ENCODE measurements at places on chromosomes 12 and 14.

GRCh38 chr12:7642876-7643309, 22.8 kb downstream of the APOBEC1 start:
- peak; percentile 77 for DNase-seq

DNA sequence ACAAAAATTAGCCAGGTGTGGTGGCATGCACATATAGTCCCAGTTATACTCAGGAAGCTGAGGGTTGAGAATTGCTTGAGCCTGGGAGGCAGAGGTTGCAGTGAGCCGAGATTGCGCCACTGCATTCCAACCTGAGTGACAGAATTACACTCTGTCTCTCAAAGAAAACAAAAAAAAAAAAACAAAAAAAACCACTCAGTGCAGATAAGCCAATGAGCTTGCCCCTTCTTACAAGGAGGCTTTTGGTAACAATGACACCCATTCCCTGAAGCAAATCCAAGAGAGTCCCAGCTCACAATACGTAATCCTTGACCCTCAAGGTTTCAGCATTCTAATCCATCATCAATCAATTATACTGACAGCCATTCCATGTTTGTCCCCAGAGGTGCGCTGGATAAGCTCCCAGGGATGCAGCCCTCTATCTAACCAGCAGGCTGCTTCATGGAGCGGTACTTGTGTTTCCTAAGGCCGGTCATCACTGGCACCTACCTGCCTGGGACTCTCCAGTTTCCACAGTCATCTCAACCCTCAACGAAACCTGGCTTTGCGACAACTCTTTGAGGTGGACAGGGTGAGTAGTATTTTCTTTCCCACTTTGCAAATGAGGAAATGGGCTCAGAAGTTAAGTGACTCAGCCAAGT, 12.4 kb downstream of the GCN1 start:
- no peak for DNase-seq

DNA sequence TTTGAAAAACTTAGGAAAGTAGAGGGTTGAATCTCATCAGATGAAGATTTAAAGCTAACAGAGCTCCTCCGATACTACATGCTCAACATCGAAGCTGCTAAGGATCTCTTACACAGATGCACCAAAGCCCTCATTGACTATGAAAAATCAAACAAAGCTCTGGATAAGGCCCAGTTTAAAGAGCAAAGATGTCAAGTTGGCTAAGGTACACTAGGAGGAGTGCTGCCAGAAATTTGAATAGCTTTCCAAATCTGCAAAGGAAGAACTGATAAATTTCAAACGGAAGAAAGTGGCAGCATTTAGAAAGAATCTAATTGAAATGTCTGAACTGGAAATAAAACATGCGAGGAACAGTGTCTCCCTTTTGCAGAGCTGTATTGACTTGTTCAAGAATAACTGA, 141.2 kb downstream of the SLC5A8 start:
- DNase-seq: no peak

DNA sequence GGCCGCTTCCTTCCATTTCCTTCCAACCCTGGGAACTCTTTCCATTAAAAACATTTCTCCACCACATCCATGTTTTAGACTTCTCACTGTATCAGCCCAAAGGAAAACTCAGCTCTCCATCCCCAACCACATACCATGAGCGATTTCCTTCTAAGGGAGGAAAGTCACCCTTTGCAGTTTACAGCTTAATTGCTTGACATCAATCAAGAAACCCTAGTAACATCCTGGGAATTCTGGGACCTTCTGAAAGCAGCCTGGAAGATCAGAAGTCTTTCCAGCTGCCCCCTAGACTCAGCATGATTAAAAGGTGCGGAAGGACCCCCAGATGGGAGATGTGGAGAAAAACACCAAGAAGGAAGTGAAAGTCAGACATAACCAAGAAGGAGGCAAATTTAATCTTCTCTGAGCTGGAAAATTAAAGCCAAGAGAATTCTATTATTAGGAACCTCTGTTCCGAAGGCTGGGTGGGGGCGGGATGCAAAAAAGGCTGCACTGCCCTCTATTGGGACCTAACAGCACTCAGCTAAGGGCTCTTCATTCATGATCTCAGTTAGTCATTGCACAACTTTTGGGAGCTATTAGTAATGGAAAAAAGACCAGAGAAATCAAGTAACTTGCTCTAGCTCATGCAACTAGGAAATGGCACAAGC, 73.3 kb upstream of the PLXNC1 start:
- DNase-seq: peak; percentile 73

DNA sequence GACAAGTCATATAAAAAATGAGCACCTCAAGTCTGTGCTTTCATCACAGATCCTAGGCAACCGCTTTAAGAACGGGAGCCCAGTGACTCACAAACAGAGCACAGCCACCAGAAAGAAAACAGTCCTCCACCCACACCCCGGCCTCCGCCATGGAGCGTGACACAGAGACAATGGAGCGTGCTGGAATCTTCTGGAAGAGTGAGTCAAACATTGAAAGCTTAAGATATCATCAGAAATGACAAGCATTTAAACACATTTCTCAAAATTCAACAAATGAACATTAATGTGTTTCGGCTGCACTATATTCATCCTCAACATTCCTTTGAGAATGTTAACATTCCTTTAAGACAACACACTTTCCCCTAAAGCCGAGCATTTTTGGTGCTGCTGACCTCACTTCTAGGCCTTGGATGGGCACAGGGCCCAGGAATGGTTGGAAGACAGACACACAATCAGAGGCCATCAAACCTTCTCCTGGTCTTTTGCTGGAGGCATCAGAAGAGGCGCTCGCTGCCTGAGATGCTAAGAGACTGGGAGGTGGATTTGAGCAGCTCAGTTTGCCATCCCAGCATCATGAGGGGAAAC, 23.6 kb upstream of the TMEM132D start:
- no peak for DNase-seq

GRCh38 chr12:120091371-120092090, 25.0 kb downstream of the RAB35 start:
- DNase-seq: no peak

GRCh38 chr14:101654051-101654450, 92.8 kb downstream of the DIO3 start:
- no peak for DNase-seq

GRCh38 chr12:20383612-20384011, 15.3 kb downstream of the PDE3A start:
- DNase-seq: no peak

DNA sequence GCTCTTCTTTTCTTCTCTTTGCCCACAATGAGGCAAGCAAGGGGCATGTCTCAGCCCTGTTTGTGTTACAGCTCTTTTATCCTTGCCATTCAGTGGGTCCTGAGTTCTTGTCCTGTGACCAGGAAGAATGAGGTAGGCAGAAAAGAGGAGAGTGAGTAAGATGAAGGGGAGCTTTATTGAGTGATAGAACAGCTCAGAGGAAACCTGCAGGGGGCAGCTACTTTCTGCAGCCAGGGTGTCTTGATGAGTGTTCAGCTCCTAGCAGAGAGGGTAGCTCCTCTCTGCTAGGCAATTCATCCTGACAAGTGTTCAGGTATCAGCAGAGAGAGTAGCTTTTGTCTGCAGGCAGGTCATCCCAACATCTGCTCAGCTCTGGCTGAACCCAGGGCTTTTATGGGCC, 41.0 kb downstream of the HSD17B6 start:
- DNase-seq: no peak

- no peak for DNase-seq
Observed at GRCh38 chr14:69339426-69339825, 58.7 kb downstream of the ERH start.

DNA sequence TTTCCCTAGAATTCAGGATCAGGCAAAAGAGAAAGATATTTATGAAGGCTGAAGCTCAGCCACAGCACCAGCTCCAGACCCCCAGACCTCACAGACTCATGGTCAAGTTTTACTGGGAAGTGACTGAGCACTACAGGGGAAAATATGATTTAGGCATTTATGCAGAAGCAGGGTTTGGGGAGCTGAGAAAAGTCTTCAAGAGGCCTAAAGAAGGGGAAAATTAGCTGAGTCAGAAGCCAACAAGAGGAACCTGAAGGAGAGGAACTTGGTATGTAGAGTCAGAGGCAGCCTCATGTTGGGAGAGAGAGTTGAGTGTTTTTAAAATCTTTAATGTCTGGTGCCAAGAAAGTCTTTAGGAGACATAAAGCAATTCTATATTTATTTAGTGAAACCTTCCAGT, 63.0 kb downstream of the FOS start:
- DNase-seq: peak; percentile 84

DNA sequence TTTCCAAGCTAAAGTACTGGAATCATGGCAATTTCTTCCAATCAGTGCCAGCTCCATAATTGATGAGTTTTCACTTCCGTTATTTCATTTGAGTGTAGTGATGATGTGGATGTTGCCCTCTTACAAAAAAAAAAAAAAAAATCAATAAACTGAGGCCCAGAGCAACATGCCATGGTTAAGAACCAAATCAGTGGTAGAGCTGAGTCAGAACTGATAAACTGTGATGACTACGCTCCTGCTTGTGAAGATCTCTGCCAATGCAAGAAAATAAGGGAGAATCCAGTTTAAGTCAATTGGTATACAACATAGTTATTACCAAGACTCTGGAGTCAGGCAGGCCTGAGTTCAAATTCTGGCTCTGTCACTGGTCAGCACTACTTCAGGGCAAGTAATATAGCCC, 102.7 kb downstream of the GPR135 start:
- no peak for DNase-seq

- peak; percentile 74 for DNase-seq
Observed at GRCh38 chr12:121005346-121005815, 10.9 kb downstream of the C12orf43 start.
